ENCODE measurements at places on chromosomes 4 and X. TPM values are rescaled to one million over a fixed set of nuclear protein-coding genes. Genes with fewer than 3 reads are reported as not detected.

- DNase-seq, result no peak
Observed at GRCh38 chrX:148385471-148385870, 114.9 kb upstream of the AFF2 start.

- DNase-seq, result no peak
Observed at GRCh38 chr4:102945066-102945465, 74.4 kb downstream of the SLC9B1 start.

DNA sequence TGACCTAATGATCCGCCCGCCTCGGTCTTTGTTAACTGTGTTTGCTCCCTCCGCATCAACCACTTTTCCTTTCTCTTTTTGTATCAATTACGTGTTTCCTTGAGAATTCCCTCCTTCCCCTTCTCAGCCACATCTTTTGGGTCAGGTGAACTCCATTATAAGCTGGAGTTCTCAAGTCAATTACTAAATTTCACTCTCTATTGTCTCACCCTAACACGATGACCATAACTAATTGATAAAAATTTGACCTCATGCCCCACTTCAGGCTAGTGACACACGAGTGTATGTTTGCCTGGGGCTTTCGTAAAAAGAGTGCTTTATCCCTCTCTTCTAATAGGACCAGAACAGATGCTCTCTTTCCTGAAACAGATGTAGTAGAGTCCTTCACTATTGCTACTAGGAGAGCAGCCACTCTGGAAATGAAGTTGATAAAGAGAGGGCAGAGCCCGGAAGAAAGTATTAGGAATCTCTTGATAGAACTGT is 403.6 kb upstream of the ANXA10 start:
- DNase-seq, result no peak

GRCh38 chr4:25919676-25920075 is 5.7 kb downstream of the SMIM20 start:
- no peak for DNase-seq

DNA sequence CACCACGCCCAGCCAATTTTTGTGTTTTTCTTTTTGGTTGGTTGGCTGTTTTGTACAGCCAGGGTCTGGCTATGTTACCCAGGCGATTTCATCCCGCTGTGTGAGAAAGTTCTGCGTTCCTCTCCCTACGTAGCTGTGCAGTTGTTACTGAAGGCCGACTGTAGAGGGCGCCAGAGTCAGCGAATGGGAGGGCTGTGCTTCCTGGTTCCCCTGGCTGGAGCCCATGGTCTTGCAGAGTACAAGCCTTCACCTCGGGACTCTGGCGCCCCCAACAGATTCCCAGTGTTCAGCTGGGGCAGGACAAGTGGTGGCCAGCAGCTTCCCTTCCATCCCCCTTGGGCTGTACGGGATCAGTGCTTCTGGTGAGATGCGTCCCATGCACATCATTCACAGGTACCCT is 5.6 kb upstream of the CT45A1 start:
- DNase-seq, result no peak

- DNase-seq, result no peak
Observed at GRCh38 chr4:15695729-15696128, 7.1 kb upstream of the BST1 start.

DNA sequence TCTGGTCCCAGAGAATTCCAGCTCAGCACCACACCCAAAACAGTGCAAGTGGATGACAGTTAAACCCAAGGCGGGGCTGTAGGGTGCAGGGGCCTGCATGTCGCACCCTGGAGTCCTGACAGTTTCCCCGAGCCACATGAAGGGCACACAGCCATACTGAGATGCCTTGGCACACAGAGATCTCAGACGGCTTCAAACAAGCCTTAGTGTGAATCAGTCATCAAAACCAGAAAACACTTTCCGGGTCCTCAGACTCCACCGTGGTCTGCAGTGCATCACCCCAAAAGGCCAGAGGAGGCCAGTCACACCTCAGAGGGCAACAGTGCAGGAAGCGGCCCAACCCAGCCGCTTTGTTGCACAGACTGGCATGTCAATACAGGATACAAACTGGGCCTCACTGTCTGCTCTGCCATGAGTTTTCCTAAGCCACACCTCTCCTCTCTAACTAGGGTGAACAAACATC is 64.6 kb upstream of the ENPP6 start:
- DNase-seq, result no peak

GRCh38 chr4:8504279-8505007 is 63.9 kb downstream of the TRMT44 start:
- DNase-seq, result no peak

GRCh38 chrX:13253223-13253622 is 66.6 kb downstream of the ATXN3L start:
- no peak for DNase-seq

DNA sequence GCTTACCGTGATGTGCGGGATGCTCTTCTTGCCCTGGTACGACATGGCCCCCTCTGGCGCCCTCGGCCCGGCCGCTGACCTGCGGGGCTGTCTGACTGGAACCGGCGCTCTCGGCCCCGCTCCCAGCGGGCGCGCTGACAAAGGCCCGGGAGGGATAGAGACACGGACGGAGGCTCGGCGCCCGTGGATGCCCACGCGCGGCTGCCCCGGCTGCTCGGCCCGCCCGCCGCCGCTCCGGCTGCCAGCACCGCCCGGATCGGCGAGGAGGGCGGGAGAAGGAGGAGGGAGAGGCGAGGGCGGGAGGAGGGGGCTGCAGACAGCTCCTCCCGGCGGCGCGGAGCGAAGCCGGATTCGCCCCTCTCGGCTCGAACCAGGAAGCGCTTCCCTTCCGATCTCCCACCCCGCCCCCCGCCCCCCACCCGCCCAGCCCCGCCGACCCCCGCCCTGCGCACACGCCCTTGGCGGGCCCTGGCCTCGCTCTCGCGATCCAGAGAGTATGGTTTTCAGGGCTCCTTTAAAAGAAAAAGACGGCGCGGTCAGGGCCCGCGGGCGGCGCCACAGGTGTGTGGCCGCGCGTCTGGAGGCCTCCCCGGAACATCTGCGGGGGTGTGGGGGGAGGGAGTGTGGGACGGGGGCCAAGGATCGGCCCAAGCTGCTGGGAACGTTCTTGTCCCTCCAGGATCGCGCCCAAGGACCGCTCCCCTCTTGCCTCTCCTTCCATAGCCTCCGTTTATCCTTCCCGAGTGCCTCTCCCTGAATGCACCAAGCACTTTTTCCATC is 4.5 kb downstream of the CRMP1 start:
- DNase-seq, result no peak

- peak; percentile 78 for DNase-seq
Observed at GRCh38 chr4:1248245-1249147, at the start of gene CTBP1. Gene CTBP1, minus strand, starts transcription at chr4:1249130. Its CDS starts 7,799 bp downstream, at chr4:1241331.

DNA sequence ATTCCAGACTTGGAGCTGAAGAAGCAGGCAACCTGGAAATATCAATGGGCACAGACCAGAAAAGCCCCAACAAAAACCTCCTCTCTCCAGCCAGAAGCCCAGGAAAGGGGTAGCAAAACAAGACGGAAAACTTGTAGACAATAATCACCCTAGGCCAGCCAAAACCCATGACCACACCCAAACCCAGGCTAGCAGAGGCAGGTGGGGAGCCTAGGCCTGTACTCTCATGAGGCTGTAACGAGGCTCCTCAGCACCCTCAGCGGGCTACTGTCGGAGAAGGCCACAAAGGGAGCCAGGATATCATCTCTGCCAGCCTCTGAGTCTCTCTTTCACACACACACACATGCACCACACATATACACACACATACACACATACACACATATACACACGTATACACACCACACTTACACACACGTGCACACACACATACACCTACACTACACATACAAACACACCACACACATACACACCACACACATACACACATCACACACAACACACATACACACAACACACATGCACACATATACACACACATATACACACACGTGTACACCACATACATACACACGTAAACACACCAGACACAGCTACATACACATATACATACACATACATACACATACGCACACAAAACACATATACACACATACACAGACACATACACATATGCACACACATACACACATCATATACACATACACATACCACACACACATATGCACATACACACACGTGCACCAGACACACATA is 90.6 kb downstream of the FHDC1 start:
- no peak for DNase-seq

DNA sequence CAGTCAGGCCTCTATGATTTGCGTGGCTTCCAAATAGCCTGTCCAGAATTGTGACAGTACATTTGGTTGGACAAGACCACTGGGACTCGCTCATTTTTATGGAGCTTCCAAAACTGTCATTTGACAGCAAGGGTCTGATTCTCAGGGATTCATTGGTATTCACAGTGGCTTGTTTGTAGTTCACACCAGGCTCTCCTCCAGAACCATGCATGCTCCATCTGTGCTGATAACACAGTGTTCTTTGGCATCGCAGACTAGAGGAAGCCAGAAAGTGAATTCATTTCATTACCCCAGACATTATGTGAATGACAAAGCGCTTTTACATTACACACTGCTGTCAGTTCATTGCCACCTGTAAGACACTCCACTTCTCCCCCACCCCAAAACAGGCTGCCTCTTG is 208.3 kb downstream of the ARHGAP10 start:
- no peak for DNase-seq

GRCh38 chr4:38576767-38577166 is 87.2 kb upstream of the KLF3 start:
- no peak for DNase-seq

Gene NRK
- 18.2 TPM for polyA plus RNA-seq

Gene PRDM5
- polyA plus RNA-seq, result 15.1 TPM

Gene BMPR1B
- 26.6 TPM for polyA plus RNA-seq

Gene PAGE4
- polyA plus RNA-seq, result 1.5 TPM

Gene AR
- polyA plus RNA-seq, result 3.6 TPM

Data from right renal pelvis (tissue), 4 donors.